Posterior cingulate gyrus (tissue), 11 donors: ENCODE measurements at places on chromosomes 7 and 10.

DNA sequence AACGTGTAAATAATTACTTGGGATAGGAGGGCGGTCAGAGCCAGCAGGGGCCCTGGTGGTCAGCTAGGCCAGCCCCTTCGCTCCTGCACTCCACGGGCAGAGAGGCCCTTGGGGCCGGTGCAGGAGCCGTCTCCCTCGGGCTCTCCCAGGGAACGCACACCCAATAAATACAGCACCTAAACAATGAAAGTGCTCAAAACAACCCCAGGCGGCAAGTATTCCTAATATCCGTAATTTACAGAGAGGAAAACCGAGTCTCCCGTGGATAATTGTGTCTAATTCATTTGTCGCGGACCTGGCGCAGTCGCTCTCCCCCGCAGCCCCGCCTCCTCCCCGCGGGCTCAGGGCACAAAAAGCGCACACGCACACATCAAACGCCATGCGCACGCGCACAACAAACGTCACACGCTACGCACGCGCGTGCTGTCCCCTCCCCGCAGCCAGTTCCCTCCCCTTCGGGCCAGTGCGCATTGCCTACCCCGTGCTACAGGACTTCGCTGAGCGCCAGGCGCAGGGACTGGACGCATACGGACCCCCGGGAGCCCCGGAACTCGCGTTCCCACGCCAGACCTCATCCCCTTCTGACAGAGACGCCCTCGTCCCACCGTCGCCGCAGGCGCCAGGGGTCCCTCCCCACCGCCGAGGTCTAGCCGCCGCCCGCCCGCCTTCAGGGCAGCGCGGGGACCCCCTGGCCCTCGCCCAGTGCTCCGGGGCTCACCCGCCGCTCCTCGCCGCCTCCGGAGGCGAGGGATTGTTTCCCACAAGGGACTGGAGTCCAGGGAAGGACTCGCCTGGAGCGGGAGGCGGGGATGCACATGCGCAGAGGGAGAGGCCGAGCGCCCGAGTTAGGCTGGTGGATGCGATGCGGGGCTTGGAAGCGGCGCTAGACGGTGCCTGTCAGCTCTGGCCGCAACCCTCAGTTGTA is at the start of gene ZNF248:
Gene ZNF248 (minus strand): TSS at position 324 of the 925 bp plus-strand sequence. CDS start 1,300 bp downstream, outside the sequence.
- DNase-seq = peak; percentile 99

DNA sequence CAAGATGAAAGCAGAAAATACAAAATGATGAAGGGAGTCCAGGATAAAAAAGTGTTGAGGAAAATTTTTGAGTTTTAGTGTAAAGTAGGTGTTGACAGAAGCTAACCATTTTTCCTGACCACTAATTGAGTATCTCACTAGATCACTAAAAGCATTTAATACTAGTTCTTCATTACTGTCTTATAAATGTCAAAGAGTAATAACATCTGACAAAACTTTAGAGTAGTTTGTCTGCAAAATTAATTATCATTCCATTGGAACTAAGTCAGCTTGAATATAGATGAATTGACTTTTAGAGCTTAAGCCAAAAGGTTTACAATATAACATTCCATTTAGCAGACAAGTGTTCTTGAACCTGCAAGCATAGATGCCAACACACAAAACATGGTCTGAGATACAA is 232.9 kb downstream of the FOXP2 start:
- DNase-seq = no peak

DNA sequence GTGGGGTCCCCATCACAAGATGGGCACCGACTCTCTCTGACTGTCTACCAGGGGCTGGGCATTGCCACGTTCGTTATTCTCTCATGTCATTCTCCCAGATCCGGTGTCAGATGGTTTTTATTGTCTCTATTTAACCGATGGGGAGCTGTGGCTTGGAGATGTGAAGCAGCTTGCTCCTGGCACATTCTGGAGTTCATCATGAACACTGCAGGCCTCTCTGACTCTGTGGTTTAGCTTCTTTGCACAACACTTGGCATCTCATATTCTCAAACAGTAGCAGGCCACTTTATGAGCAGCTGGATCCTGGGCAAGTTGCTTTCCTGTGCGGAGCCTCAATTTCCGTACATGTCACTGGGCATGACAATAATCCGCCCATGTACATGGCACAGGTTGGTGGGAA is 119.9 kb downstream of the LRRC18 start:
- no peak for DNase-seq

- no peak for DNase-seq
These were observed 25.4 kb downstream of the PDGFA start for GRCh38 chr7:494259-494687.

- no peak for DNase-seq
These were observed 256.3 kb upstream of the CSTF2T start for GRCh38 chr10:51955696-51956095.

DNA sequence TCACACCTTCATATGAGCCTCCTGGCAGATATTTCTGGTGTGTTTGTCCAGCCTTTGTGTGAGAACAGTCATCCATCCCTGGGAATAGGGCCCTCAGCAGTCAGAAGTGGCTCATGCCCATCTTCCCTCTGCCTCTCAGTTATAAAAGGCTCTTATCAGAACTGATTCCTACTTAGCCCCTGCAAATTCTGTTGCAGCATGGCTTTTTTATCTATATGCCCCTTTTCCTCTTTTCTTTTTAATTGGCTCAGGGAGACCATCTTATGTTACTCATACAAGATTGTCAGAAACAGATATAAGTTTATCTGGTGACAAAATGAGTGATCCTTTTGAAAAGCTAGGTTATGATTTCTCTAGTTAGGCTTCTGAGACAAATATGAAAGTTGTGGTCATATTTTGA is 194.1 kb downstream of the CREB5 start:
- no peak for DNase-seq

GRCh38 chr10:32367793-32368453 is 21.0 kb upstream of the EPC1 start:
- peak; percentile 92 for DNase-seq

DNA sequence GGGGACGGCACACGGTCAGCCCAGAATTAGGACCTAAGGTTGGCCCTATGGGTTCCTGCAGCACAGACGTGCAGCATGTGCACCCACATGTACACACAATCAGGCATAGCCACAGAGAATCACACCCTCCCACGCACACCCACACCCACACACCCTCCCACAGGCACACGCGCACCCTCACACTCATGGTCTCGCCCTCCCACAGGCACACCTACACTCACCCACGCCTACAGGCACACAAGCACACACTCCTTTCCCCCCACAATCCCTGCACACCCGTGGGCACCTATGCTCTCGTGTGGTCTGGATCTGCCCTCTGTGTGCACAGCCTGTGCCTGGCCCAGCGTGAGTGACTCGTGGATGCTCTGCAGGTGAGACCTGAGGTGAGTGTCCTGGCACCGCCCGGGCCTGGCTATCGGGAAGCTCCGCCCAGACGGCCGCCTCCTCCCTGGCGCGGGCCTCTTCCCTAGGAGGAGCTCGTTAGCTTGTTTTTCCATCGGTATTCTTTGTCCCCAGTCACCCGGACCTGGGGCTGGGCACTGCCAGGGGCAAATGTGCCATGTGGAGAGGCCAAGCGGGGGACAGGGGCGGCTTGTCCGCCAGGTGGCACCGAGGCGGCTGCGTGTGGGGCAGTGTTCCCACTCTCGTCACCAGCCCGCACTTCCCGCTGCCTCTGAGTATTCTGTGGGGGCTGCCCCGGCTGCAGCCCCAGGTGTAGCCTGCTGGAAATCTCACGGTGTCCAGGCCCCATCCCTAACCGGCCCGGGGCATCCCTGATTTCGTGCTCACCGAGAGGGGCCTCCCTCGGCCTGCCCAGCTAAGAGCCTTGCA is 110.2 kb upstream of the FAM20C start:
- no peak for DNase-seq

- no peak for DNase-seq
These were observed 16.9 kb upstream of the REEP3 start for GRCh38 chr10:63504145-63504881.
